Left forelimb (tissue), 1 donor: ENCODE measurements at places on chromosomes 6 and 20.

DNA sequence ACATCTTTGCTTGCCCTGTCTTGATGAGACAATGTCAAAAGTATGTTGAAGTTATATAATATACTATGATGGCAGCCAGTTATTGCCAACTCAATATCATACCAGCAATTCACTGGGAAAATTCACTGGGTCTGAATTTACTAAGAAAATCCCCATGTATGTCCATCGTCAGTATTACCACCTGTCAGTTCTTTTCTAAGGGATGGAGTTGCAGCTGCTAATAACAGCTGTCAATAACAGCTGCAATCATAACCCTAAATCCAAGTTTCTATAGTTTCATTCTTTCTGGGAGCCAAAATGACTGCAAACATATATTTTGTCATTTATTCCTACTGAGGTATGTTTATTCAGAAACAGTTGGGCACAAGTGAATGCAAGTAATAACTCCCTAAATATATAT, 132.6 kb upstream of the RIN2 start:
- no peak for DNase-seq

GRCh38 chr6:98487612-98488011, 346.8 kb upstream of the POU3F2 start:
- no peak for DNase-seq

DNA sequence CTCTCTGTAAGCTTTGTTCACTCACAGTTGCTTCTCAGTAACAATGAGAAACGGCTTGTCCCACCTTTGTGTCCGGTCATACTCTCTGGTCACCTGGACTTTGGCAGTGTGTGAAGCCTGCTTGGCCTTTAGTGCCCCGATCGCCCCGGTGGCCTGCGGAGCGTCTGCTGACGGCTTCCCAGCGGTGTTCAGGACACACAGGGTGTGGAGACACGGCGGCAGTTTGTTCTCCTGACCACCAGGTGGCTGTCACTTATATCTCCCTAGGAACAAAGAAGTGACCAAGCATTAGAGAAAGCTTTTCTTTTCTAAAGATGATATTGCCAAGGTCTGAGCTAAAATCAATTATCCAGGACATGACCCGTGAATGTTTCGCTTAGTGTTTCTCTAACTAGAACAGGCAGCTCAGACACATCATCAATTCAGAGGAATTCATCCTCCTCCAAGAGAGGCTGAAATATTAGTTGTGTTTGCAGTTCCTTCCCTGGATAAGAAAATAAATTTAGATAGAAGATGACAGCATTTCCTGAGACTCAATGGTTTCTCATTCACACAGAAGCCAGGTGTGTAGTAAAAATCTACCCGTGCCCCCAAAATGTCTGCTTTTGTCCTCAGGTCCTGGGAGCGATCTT, 167.4 kb upstream of the THBS2 start:
- no peak for DNase-seq

DNA sequence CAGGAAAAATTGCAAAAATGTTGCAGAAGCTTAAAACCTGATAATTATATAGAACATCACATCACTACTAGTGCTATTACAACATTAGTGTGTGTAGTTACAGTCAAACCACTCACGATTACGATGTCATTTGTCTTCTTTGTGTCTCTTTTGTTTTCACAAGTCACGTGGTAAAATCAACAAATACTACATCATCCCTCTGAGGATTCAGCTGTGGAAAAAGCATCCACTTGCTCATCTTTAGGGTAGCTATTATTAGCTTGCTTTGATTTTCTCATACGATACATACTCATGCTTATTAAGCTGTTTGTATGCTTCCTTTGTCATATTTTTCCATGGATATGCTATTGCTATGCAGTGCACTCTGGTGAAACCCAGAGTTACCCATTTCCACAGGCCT, 22.2 kb upstream of the ATXN1 start:
- DNase-seq = no peak

GRCh38 chr6:158799051-158799792, 19.9 kb downstream of the EZR start:
- no peak for DNase-seq

GRCh38 chr20:57738053-57738452, 28.2 kb upstream of the PMEPA1 start:
- DNase-seq = no peak

DNA sequence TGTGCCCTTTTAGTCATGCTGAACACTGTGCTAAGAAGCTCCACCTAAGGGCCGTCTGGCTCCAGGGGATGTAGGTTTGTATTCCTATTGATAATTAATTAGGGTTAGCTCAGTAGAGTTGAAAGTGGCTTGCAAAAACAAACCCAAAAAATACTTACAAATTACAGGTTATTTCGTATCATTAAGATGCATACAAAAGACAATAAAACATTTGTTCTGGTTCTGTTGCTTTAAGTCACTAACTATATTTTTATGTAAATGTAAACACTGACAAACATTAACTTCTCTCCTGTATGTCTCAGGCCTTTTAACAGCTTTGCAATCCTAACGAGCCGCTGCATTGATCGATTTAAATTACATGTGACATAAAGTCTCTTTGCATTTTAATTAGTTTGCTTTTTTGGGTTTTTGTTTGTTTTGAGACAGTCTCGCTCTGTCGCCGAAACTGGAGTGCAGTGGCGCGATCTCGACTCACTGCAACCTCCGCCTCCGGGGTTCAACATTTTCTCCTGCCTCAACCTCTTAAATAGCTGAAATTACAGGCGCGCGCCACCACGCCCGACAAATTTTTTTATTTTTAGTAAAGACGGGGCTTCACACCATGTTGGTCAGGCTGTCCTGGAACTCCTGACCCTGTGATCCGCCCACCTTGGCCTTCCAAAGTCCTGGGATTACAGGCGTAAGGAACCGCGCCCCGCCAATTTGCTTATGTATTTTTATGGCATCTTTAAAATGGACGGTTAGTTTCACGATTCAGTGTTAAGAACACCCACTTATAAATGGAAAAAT, 110.9 kb downstream of the HFE start:
- DNase-seq = peak; percentile 70

DNA sequence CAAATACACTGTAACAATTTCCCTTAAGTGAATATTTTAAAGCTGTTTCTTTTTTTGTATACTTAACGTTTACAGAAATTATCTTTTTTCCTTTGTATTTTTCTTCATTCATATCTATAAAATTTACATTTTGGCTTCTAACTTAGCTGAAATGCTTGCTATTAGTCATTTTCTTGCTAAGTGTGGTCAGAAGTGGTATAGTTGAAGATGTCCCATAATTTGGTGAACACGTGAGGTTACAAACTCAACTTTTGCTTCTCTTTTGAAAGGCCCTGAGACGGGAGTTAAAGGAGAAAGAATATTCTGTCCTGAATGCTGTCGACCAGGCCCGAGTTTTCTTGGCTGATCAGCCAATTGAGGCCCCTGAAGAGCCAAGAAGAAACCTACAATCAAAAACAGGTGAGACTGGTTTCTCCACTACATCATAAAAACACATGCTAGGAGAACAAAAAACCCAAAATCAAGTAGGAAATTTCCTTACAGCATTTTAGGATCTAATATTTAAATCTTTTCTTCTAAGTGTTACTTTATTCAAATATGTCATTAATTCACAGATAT, 445.0 kb downstream of the UTRN start:
- no peak for DNase-seq

GRCh38 chr6:31737315-31737990, 1.1 kb upstream of the CLIC1 start:
- DNase-seq = no peak

- DNase-seq = no peak
Observed at GRCh38 chr6:135651964-135652755, 154.6 kb upstream of the AHI1 start.

DNA sequence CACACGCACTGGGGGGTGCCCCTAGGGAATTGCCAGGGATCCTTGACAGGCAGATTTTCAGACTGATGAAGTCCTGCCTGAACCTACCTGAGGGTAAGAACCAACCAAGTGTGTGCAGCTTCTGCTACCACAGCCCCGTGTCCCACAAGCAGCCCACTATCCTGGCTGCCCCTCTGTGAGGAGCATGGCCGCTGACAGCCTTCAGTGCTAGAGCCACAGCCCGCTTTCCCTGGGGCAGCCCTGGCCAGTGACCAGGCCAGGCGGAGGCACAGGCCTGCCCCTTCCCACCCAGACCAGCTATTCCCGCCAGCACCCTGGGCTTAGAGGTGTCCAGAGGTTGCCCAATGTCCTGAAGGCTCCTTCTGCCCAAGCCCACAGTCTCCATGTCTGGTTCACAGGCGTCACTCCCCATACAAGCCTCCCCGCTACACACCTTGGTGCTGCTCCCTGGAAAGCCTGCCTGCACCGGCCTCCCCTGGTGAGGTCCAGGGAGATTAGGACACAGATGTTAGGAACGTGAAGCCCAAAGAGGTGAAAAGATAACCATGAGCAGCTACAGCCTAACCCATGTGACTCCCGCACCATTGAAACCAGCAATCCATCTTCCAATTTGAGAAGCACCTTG, 207.0 kb downstream of the SYNDIG1 start:
- DNase-seq = no peak

GRCh38 chr6:36669002-36669401, 9.5 kb upstream of the CDKN1A start:
- DNase-seq = no peak

- DNase-seq = no peak
Observed at GRCh38 chr6:104795363-104795762, 64.4 kb downstream of the HACE1 start.

- DNase-seq = no peak
Observed at GRCh38 chr20:24590178-24590982, 121.0 kb downstream of the SYNDIG1 start.
